HT1080 (cell line): ENCODE measurements at places on chromosomes 12 and 14.

DNA sequence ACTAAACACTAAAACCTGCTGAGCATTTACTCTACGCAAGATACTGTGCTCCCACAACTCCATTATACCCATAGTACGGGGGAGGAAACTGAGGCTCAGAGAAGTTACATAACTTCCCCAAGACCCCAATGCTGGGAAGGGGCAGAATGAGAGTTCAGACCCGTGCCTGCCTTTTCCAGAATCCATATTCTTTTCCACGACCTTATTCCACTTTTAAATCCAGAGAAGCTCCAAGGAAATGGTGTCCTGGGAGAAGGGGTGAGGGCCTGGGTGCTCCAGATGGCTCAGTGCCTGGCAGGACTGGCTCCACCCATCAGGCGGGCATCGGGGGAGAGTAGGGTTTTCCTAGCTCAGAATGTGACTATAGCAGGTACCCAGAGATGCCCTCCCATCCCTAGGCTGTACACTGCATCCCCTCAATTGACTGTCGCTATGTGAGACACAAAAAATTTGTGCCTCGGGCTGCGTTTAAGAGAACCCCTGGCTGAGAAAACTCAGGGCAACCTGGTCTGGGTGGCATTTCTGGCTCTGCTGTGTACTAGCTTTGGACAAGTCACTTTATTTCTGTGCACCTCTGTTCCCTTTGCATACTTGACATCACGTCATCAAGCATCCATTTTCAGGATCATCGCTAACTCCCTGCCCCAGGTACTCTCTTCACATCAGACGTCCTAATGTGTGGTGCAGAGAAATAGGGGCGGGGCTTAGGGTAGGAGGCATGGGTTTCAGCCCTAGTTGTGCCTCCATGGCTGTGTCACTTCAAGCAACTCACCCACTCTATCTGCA is 11.6 kb upstream of the IQSEC3 start:
- no peak for DNase-seq

DNA sequence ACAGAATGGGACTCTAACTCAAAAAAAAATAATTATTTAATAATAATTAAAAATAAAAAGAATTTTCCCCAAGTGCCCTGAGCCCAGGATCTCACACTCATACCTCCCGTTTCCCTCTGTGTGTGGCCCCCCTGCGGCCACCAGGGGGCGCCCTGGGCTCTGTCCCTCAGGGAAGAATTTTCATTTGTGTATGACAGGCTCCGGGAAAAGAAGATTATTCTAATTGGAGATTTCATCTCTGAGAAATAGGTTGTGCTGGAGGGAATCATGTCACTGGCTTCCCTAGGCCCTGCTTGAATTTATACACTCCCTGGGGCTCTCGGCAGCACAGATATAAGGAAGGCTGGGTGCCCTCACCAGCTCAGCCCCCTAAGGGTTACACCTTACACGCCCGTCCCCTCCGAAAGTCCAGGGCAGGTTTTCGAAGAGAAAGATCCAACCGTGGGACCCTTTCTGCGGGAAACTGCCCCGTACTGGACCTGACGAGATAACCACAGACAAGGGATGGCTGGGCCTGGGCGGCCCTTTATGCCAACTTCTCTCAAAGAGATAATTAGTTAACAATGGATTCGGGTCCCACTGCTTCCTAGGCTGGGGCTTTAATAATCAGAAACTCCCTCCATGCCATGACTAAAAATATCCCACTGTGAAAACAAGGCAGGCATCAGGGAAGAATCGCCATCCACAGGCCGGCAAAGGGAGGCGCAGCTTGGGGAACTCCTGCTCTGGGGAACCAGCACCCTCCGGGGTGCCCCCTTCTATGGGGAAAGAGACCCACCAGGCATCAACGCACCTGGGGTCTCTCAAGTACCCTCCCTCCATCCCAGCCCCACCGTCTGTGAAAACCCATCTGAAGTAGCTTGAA is 80.7 kb downstream of the KDM2B start:
- DNase-seq, result peak; percentile 56

- no peak for DNase-seq
Measured at GRCh38 chr12:72677846-72678245, 405.7 kb downstream of the TRHDE start.

GRCh38 chr12:132437943-132438700 is 51.8 kb upstream of the FBRSL1 start:
- no peak for DNase-seq

DNA sequence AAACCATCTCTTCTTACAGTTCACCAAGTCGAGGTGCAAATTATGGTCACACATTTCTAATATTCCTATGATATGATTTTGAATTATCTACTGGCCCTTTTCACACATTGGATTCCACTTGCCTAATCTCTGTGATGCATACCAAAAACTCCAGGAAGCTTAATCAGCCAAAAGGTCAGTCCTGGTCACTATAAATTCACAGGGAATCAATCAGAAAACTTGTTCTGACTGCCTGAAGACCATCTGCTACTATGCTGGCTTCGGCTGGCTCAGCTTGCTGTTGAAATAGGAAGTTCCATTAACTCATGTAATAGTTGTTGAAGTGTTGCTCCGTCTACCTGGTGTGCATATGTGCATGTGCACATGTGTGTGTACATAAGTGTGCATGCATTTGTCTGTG is 142.8 kb upstream of the FLRT2 start:
- no peak for DNase-seq
